ENCODE measurements at places on chromosomes 1 and 21. TPM values are rescaled to one million over a fixed set of nuclear protein-coding genes. Genes with fewer than 3 reads are reported as not detected.
A peak's percentile ranks its signal among the peaks of the same experiment; 100 is the strongest.

Gene CCDC24
- 1.7 TPM for total RNA-seq

DNA sequence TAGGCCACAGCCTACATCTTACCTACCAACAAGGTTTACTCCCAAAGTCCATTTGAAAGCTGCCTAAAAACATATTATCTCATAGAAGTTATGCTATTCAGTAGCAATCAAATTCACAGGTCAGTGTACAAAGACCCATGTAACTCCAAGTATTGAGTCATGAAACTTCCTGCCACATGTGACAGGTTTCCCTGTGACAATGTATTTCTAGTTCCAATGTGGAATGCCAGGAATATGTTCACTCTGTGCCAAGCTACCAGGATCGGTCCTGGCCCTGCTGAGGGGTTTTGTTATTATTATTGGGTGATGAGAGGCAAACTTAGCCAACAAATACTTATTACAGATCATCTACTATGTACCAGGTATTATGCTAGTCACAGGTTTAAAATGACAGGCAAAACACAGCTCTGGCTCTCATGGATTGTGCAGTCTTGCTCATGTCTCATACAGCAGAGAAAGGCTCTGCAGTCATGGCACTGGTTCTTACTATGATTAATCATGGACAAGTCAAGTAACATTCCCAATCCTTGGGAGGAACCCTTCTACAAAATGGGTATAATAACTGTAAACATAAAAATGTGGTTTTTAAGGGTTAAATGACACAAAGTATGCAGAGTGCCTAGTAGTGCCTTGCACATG lies 22.5 kb downstream of the DPH5 start:
- no peak for DNase-seq

GRCh38 chr1:192445839-192446489 lies 129.2 kb downstream of the RGS21 start:
- no peak for DNase-seq

DNA sequence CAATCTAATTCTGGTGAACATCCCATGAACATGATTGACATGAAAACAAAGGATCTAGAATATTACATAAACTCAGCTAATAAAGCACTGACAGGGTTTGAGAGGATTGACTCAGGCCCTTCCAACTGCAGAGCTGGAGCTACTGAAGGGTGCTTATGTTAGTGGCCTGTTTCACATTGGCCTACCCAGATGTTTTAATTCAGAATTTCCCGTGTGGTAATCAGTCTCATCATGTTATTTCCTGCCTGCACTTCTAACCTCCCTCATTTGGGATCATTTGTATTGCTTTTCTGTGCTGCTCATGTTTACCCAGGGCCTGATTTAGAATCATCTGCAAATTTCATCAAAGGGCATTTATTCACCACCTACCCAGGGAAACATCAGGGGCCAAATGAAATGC lies 270.3 kb downstream of the PLPP3 start:
- DNase-seq: no peak

DNA sequence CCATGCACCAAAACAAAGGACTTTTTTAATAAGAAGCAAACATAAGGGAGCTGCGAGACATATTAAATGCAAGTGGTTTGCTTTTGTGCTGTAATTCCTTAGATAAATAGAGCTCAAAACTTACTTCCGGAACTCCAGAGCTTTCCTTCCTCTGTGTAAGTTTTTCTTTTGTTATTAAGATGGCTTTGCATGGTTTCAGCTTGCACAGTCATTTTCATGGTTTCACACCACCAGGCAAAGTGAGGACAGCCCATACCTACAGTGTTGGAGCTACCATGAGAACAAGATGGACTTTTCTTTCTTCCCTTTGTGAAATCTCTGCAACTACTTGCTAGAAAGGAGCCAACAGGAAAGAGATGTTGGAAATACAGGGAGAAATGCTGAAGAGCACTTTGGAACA lies 368.0 kb downstream of the SETD4 start:
- no peak for DNase-seq

DNA sequence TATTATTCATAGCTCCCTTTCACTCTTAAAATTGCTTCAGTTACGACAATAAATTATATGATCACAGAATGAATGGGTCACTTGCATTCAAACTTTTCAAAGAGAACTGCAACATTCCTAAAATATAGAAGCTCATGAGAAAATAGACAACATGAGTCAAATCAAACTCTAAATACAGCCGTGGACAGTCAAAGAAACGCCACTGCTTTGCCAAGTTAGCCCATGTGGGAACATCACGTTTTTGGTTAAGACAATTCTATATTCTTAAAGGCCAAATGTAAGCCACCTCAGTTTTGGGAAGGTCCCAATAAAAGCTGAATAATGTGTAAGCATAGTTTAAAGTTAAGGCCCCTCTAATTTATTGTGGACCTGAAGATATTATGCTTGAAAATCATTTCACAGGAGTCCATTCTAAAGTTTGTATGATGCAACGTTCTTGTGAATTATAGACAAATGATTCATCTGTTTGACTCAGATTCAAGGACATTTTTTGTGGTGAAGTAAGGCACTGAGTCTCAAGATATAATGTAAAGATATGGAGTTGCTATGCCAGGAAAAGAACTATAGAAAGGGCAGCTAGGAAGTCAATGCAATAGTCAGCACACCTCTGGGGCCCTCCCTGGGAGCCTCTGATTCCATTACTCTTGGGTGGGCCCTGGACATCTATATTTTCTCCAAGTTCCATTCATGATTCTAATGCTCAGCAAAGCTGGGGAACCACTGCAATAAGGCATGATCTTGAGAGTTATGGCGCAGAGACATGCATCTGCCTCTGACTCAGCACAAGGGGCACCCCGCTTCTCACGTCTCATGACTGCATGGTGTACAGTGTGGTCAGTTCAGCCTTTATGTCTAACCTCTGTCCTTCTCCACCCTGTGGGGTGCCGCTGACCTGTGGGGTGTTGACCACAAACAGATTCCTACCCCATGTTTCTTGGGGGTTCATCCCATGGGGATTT lies 33.9 kb downstream of the ETS2 start:
- DNase-seq: no peak

DNA sequence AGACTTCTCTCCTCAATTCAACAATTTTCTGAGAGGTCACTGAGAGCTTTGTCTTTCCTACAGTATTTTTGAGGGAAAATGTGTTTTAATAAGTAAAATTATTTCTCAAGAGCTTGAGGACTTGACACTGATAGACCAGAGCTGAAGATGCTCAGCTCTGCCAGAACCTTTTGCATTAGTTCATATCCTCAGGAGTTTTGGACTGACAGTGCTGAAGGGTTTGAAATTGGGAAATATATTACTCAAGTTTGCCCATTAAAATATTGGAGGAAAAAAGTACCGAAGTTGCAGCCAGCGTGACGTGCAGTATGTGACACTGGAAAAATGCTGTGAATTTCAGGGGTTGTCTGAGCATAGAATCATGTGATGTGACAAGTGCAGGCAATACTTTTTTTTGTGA lies 346.6 kb upstream of the DPYD start:
- peak; percentile 30 for DNase-seq

Gene ITGB2
- 10.7 TPM for total RNA-seq

DNA sequence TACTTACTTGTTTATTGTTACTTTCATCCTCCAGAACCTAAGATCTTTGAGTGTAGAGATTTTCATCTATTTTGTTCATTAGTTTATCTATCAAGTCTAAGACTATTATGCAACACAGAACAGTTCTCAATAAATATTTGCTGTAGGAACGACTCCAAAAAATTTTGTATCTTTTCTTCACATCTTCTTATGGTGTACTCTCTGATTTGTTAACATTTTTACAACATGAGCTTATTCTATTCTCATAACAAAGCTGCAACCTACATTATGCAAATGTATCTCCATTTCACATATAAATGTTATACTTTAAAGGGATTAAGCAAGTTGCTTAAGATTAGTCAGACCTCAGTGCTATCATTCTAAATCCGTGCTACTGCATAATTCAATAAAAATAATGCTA lies 514.2 kb upstream of the ZP4 start:
- DNase-seq: no peak

GRCh38 chr1:117735045-117735992 lies 129.5 kb downstream of the TENT5C start:
- DNase-seq: no peak

DNA sequence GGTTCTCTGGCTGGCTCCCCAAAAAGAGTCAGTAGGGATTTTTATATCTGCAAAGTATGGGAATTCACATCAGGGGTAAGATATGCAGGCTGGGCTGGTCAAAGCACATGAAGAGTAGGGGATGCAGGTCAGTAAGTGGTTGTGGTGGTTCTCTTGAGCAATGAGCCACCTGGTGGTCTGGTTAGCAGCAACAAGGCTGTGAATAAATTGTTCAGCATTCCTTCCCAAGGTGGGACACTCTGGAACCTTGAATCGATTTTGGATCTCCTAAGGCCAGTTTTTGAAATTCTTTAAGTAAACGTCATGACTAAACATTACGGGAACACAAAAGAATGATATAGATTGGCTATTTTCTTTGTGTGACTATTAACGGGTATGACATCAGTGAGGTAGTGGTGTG lies 563.0 kb upstream of the NEGR1 start:
- DNase-seq: no peak

GRCh38 chr1:231856426-231856825 lies 229.8 kb downstream of the DISC1 start:
- DNase-seq: no peak

Gene TNFAIP8L2
- total RNA-seq: 1.3 TPM

DNA sequence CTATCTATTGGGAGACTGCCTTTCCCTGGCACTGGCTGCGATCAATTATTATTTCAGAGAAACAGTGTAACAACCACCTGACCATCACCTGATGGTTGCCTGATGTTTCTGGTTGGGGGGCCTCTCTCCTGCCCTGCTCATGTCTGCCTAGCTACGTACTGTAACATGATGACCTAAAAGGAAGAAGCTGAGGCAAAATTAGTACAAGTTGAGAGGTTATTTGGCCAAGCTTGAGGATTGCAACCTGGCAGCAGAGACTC lies 58.3 kb downstream of the OLFML3 start:
- DNase-seq: no peak
